Stimulated activated CD8-positive, alpha-beta memory T cell treated with anti-CD3 and anti-CD28 coated beads, Interleukin-7, amount 100 ng/mL, for 24 hours (primary cell): ENCODE measurements at places on chromosomes 6 and 20.

DNA sequence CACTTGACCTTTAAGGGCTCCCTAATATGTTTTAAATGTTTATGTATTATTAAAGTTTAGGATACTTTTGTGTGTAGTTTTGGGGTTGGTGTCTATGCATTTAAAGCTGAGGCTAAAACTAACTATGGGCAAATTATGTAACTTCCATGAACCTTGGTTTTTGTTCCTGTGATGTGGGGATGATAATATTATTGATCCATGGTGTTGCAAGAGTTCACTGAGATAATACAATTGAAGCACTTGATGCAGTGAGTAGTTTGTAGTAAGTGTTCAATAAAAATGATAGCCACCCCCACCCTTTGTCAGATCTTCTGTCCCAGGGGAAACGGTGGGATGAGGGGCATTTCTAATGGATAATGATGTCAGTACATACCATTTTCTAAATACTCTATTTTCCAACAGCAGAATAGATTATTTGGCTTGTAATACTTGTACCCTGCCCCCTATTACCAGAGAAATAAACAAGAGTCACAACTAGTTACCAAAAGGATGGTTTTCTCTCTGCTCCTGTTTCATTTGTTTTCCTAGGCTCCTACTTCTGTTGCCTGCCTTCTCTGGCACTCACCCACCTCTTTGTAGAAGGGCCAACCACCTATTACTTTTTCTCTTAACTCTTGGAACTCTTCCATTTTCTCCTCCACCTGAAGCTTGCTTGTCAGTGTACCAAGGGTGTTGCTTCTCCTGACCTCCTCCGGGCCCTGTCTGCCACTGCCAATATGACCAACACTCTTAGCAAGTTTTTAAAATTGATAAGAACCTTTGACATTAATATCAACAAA lies 97.9 kb downstream of the RCAN2 start:
- DNase-seq: no peak

DNA sequence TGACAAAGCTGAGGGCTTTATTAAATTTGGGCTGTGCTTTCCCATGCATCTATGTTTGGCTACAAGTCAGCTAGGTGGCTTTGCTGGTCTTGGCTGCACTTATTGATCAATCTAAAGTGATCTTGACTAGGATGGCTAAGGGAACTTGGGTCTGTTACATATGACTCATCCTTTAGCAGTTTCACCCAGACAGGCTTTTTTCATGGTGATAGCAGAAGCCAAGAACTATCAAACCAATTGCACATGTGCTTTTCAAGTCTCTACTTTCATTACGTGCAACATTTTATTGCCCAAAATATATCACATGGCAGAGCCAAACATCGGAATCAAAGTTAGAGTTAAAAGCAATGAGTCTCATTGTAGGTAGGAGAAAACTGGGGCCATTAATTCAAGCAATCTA lies 626.3 kb downstream of the TENT5A start:
- DNase-seq: no peak

GRCh38 chr6:147060636-147061035 lies 143.6 kb upstream of the STXBP5 start:
- no peak for DNase-seq

DNA sequence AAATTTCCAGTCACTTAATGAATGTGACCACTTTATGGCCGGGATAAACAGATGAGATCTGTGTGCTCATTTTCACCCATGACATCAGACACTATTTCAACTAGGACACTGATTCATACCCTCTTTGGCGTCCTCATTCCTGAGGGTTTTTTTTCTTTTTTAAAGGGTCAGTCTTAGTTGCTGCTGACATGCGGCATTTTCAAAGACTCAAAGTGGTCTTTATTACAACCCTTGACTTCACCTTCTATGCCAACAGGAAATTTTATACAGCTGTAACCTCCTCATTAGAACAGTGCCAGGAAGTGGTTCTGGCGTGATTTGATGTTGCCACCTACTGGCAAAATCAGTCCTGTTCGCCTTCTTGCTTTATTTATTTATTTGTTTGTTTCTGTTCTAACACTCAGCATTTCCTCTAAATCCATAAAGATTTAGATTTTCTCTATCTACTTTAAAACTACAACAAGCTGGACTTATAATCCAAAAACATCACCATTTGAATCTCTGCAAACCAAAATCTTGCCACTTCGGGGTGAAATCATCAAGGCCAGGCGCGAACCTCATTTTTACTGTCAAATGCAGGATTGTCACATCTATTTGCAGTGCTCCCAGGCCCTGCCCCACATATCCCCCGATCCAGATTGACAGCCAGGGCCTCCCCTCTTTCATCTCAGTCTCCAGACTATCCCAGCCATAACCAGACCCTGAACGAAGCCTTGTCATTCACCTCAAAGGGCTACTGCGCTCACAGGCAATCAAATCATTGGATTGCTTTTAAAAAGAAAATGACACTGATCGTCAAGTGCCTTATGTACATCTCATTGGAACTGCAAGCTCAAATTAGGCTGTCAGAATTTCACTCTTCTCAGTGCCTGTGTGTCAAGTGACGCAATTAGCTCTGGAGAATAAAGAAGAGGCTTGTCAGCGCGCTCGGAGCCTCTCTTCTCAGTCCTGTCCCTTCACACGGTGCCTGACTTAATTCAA lies 77.5 kb downstream of the C6orf118 start:
- no peak for DNase-seq

DNA sequence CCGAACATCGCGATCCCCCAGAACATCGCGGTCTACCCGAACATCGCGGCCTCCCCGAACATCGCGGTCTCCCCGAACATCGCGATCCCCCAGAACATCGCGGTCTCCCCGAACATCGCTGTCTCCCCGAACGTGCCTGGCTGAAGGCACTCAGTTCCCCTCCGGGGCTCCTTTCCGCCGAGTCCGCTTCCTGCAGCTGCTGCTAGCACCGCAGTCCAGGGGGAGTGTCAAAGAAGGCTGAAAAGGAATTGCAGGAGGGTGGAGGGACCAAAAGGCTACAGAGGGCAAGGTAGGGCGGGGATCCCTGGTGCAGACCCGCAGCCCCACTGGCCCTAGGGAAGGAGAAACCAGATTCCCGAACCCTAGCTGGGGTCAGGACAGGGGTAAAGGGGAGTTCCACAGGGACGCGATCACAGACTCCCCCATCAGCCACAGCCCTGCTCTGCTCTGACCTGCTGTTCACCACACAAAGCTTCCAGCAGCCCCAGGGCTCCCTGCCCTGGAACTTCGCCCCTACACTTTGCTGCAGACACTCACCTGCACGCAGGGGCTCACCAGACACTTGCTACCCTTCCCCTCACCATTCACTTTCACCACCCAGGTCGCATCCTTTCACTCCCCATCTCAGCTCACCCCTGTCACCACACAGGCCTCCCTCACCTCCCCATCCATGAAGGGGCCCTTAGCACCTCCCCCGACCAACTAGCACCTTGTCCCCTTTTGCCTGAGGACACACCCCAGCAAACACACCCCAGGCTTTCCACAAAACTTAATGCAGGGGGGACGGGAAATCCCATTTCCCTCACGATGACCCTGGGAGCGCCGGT lies 1.7 kb downstream of the ULBP1 start:
- DNase-seq: no peak

- DNase-seq: no peak
These were observed 113.5 kb downstream of the OTOR start for GRCh38 chr20:16861708-16862107.
